Prostate gland (tissue), 2 donors: ENCODE measurements at places on chromosomes 16 and 17. TPM values are rescaled to one million over a fixed set of nuclear protein-coding genes. Genes with fewer than 3 reads are reported as not detected.
A peak's percentile ranks its signal among the peaks of the same experiment; 100 is the strongest.

Gene NPB
- total RNA-seq, result 10.9 TPM

Gene KRTAP16-1
- total RNA-seq, result not detected

Gene PTX4
- not detected for total RNA-seq

Gene PRR11
- 3.2 TPM for total RNA-seq

Gene TBC1D3
- not detected for total RNA-seq

Gene FAAP100
- total RNA-seq, result 44.4 TPM

Gene ACSM3
- total RNA-seq, result 65.9 TPM

DNA sequence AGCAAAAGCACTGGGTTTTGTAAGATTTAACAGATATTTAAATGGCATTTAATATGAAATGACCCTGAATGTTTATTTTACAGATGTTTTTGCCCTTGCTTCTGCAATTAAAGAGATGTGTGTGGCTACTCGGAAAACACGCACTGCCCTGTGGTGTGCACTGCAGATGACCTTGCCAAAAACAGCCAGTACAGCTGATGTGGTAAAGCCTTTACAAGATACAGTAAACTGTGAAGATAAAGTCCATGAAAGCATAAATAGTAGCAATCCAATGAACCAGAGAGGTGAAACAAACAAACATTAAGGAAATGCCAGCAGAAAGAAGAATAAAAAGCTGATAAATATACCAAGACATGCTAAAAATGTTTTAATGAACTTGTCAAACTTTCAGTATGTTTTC lies 15.7 kb downstream of the CCDC43 start:
- H3K27ac ChIP-seq, result no peak overlapping the region
- H3K4me1 ChIP-seq, result no peaks in the 10 kb centered on the region
- no peaks in the 10 kb centered on the region for H3K27me3 ChIP-seq
- no peaks in the 10 kb centered on the region for H3K36me3 ChIP-seq

DNA sequence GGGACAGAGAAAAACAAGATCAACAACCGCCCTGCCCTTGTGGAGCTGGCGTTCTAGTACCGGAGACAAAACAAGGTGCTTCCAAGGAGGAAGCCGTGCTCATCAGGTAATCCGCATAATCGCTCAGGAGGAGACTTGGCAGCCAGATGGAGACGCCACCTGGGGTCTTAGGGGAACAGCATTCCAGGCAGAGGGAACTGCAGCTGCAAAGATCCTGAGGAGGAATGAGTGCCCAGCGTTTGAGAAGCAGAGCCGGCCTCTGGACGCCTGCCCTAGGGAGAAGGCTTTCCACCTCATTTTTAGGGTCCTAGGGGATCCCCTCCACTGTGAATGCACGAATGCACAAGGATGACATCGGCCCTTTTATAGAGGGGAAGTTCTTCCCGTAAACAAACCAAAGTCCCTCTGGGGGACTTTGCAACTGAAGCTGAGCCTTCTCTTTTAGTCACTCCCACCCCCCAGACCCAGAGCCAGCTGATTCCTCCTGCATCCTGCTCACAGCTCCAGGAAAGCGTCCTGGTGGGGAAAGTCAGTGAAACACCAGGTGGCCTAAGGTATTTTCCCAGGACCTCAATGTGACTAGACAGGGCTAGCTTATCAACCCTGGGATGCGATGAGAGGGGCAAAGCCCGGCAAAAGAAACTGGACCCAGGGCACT lies 13.2 kb upstream of the MPRIP start:
- no peaks in the 10 kb centered on the region for H3K36me3 ChIP-seq
- H3K4me3 ChIP-seq, result no peak overlapping the region
- no peaks in the 10 kb centered on the region for H3K27me3 ChIP-seq
- DNase-seq, result no peak

DNA sequence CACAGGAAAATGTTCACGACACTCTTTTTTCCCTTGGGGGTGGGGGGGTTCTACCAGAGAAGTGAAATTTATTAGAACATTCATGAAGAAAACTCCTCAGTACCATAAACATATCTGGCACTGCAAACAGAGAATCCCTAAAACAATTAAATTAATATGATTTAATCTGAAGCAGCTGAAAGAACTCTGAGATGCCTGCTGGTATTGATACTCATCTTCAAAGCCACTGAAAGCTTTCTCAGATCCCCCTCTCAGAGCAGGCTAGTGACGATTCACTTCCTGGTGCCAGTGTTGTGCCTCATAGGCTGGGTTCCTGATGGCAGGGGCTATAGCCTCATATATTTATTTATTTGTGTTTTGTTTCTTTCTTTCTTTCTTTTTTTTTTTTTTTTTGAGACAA lies 52.7 kb downstream of the MYH10 start:
- DNase-seq, result no peak
- H3K36me3 ChIP-seq, result no peaks in the 10 kb centered on the region
- H3K27me3 ChIP-seq, result no peaks in the 10 kb centered on the region
- no peaks in the 10 kb centered on the region for H3K4me1 ChIP-seq
- no peak overlapping the region for H3K4me3 ChIP-seq

- no peaks in the 10 kb centered on the region for H3K36me3 ChIP-seq
- H3K4me3 ChIP-seq, result no peak overlapping the region
- peaks cover 4% of the 10 kb centered on the region for H3K4me1 ChIP-seq
- no peak for DNase-seq
- no peaks in the 10 kb centered on the region for H3K27me3 ChIP-seq
- H3K27ac ChIP-seq, result no peak overlapping the region
These were observed 6.3 kb downstream of the UBE2O start for GRCh38 chr17:76446449-76447231.

DNA sequence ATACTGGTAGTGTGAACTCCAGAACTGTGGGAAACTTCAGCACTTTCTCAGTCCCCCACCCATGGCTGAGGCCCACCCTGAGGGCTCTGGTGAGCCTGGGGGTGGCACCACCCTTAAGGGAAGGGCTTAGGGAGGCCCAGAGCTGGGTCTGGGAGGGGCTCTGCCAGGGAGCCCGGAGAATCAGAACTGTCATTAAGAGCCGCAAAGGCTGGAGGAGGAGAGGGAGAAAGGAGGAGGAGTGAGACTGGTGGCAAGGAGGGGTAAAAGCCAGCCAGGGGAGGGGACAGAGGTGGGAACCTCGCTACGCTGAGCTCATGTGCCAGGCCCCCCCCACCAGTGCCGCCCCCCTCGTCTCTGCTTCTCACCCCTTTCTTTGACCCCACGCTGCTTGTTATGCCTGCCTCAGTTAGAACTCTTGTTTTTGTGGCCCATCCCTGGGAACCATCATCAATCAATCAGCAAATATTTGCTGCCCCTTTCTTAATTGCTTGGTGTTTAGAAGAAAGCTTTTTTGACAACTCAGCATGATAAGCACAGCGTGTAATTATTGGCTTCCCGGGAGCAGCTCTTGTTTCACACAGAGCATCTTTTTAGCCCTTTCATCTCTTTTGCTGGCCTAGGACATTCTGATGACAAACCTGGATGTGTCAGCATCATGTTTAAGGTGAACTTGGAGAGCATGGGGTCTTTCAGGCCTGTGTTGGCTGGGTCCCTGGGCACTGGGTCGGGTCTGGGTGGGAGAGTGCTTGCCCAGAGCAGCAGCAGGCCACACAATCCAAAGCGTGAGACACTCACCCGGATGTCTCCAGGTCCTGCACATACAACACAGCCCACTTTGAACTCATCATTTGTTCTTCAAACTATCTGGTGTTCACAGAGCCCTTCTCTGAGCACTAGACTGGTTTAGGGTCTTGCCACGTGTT lies 77.7 kb downstream of the NETO2 start:
- no peak for DNase-seq
- no peaks in the 10 kb centered on the region for H3K27me3 ChIP-seq
- no peaks in the 10 kb centered on the region for H3K36me3 ChIP-seq
- no peak overlapping the region for H3K27ac ChIP-seq
- no peak overlapping the region for H3K4me3 ChIP-seq
- no peaks in the 10 kb centered on the region for H3K4me1 ChIP-seq

GRCh38 chr16:22353933-22354541 lies 20.4 kb downstream of the CDR2 start:
- H3K27ac ChIP-seq, result no peak overlapping the region
- no peak overlapping the region for H3K4me3 ChIP-seq
- H3K4me1 ChIP-seq, result no peaks in the 10 kb centered on the region
- DNase-seq, result no peak
- H3K27me3 ChIP-seq, result no peaks in the 10 kb centered on the region
- H3K36me3 ChIP-seq, result no peaks in the 10 kb centered on the region

- no peak overlapping the region for H3K4me3 ChIP-seq
- no peak overlapping the region for H3K27ac ChIP-seq
- H3K36me3 ChIP-seq, result no peaks in the 10 kb centered on the region
- no peaks in the 10 kb centered on the region for H3K27me3 ChIP-seq
These were observed 405.9 kb downstream of the CNTNAP4 start for GRCh38 chr16:76683051-76683450.

GRCh38 chr17:77011173-77012011 lies 129.4 kb upstream of the SEC14L1 start:
- no peaks in the 10 kb centered on the region for H3K4me1 ChIP-seq
- H3K27me3 ChIP-seq, result no peaks in the 10 kb centered on the region
- no peaks in the 10 kb centered on the region for H3K36me3 ChIP-seq
- no peak overlapping the region for H3K4me3 ChIP-seq

DNA sequence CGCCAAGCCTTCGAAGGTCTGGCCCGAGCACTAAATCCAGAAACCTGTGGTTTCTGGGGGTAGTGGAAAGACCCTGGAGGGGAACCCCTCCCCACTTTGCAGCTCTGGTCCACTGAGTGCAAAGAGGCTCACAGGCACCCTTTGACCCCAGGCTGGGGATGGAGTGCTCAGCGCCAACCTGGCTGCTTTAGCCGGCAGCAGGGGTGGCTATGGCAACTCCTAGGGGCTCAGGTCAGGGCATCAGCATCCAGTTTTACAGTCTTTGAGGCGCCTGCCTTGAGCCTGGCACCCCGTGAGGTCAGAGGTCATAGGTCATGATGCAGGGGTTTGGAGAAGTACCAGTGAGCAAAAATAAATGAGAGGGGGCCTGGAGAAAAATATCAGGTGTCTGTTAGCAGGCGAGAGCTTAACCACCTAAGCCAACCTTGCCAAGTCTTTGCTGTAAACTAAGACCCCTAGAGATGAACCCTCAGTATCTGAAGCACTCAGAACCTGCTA lies 17.9 kb downstream of the CA7 start:
- H3K36me3 ChIP-seq, result no peaks in the 10 kb centered on the region
- no peaks in the 10 kb centered on the region for H3K4me1 ChIP-seq
- DNase-seq, result no peak
- H3K27me3 ChIP-seq, result no peaks in the 10 kb centered on the region

GRCh38 chr17:41528959-41529353 lies 848 bp upstream of the KRT19 start:
- H3K36me3 ChIP-seq, result no peaks in the 10 kb centered on the region
- no peaks in the 10 kb centered on the region for H3K27me3 ChIP-seq
- no peak for DNase-seq
- H3K27ac ChIP-seq, result peak overlapping the region; percentile 76
- H3K4me3 ChIP-seq, result no peak overlapping the region

DNA sequence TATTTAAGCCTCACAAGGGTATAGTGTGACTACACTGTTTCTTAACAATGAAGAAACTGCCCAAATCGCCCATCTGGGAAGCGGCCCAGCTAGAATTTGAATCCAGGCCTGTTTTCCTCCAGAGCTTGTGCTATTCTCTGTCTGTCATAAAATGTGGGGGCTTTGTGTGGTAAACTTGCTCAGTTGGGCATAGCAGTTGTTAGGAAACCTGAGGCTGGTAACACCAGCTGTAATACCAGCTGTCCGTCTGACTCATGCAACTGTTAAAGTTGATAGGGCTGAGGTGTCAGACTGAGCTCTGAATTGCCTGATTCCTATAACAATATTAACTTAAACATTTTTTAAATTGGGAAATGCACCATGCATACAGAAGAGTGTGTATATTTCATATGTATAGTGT lies 9.3 kb downstream of the NOD2 start:
- no peak overlapping the region for H3K27ac ChIP-seq
- H3K36me3 ChIP-seq, result no peaks in the 10 kb centered on the region
- H3K4me1 ChIP-seq, result no peaks in the 10 kb centered on the region
- no peak overlapping the region for H3K4me3 ChIP-seq
- no peak for DNase-seq
- H3K27me3 ChIP-seq, result no peaks in the 10 kb centered on the region

GRCh38 chr16:66581246-66581952 lies 2.1 kb downstream of the CMTM2 start:
- no peaks in the 10 kb centered on the region for H3K27me3 ChIP-seq
- no peaks in the 10 kb centered on the region for H3K4me1 ChIP-seq
- no peak for DNase-seq
- H3K4me3 ChIP-seq, result no peak overlapping the region
- H3K27ac ChIP-seq, result no peak overlapping the region
- H3K36me3 ChIP-seq, result no peaks in the 10 kb centered on the region

- no peak for DNase-seq
- no peak overlapping the region for H3K27ac ChIP-seq
- H3K27me3 ChIP-seq, result no peaks in the 10 kb centered on the region
- no peaks in the 10 kb centered on the region for H3K36me3 ChIP-seq
- peaks cover under 1% of the 10 kb centered on the region for H3K4me1 ChIP-seq
These were observed 6.3 kb upstream of the MAPK7 start for GRCh38 chr17:19372011-19372370.
